HS-5 (cell line): ENCODE measurements at places on chromosomes 3 and 15.

DNA sequence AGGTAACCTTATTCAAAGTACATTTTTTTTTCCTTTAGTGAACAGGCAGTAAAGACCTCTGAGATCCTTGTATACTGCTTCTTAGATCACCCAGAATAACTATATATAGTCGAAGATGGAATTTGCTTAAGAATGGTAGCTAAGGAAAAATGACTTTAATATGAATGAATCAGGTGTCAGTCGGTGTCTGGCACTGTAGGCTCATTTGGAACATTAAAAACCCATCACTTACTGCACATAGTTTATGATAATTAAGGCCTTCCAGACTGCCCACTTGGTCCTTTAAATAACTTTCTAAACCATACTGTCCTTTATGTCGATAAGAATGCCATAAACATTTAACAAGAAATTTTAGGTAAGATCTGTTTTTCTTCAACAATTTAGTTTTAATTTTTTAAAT is 981.8 kb downstream of the ROBO2 start:
- no peak for DNase-seq

DNA sequence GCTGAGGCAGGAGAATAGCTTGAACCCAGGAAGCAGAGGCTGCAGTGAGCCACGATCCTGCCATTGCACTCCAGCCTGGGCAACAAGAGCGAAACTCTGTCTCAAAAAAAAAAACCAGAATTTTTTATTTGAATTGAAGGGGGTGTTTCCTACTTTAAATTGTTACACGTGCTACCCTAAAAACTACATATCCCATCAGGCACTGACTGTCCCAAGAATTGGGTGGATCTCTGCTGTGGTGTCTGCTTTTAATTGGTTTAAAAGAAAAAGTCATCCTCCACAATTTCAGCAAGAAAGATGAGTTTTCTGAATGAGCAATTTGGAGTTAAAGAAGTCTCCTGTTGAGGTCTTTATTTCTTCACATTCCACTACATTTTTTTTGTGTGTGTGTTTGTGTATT is 2.1 kb downstream of the PDIA3 start:
- DNase-seq, result peak; percentile 9

DNA sequence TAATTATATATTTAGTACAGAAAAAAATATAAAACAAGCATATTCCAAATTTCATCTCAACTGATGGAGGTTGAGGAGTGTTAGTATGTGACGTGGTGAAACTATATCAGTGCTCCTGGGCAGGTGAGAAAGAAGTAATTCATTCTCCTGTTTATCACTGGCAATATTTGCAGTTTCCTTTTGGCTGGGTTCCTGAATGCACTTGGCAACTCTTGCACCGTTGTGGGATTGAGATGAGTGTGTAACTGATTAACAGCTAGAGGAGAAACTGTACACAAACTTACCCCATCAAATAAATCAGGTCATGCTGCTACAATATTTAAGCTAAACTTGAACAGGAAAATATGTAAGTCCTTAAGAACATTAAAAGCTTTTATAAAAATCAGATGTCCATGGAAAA is 2.1 kb upstream of the ATP13A4 start:
- no peak for DNase-seq

DNA sequence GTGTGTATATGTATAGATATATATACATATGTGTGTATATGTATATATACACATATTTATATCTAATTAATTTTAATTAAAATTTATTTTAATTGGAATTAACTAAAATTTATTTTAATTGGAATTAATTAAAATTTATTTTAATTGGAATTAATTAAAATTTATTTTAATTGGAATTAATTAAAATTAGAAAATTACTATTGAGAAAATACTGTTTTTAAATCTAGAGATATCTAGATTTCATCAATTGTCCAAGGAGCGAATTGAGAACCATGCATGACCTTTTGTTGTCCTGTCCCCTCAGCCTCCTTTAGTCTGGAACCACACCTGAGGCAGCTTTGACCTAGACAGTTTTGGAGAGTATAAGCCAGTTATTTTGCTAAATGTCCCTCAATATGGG is 1.8 kb downstream of the MOBP start:
- no peak for DNase-seq

DNA sequence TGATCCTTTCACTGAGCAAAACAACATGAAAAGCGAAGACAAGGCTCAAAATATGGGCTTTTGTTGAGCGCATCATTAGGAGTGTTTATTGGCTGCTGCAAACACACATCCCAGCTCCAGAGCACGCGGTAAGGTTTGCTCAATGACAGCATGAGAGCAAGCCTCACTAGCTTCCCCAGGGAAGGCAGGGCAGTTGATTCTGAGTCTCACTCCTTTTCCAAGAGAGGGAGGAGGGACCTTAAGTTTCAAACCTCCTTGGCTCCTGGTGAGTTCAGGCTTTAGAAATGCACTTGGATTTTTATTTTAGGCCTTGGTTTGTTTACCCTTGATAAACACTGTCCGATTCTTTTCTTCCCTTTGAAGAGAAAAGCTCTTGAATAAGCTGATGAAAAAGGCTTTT is 69.1 kb upstream of the CACNA2D3 start:
- DNase-seq, result no peak

GRCh38 chr3:61912158-61912557 is 350.8 kb downstream of the PTPRG start:
- no peak for DNase-seq

DNA sequence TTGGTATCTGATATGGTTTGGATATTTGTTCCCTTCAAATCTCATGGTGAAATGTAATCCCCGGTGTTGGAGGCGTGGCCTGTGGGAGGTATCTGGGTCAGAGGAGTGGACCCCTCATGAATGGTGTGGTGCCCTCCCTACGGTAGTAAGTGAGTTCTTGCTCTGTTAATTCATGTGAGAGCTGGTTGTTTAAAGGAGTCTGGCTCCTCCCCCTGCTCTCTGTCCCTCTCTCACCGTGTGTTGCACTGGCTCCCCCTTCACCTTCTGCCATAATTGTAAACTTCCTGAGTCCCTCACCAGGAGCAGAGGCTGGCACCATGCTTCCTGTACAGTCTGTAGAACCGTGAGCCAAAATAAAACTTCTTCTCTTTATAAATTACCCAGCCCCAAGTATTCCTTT is 246.9 kb upstream of the AGTR1 start:
- no peak for DNase-seq

DNA sequence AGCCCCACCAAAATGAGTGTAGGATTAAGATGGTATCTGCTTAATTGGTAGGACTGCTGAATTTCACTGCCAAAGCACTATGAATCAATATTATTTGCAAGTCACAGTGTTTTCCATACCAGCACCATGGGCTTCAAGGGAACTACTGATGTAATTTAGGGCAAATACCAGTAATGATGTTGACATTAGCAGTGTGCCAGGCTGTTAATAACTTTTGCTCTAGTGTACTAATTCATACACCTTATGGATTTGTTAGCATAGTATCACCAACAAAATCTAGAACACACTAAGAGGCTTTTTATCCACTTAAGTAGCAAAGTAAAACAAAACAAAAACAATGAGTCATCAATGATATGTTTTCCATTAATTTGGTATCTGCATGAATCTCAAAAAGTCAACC is 888.2 kb downstream of the CADM2 start:
- DNase-seq, result no peak

GRCh38 chr3:59558906-59559720 is 509.3 kb upstream of the CFAP20DC start:
- no peak for DNase-seq

- no peak for DNase-seq
Observed at GRCh38 chr3:197017003-197017402, 12.6 kb downstream of the MELTF start.

GRCh38 chr3:139299261-139300132 is 44.3 kb upstream of the MRPS22 start:
- peak; percentile 57 for DNase-seq

DNA sequence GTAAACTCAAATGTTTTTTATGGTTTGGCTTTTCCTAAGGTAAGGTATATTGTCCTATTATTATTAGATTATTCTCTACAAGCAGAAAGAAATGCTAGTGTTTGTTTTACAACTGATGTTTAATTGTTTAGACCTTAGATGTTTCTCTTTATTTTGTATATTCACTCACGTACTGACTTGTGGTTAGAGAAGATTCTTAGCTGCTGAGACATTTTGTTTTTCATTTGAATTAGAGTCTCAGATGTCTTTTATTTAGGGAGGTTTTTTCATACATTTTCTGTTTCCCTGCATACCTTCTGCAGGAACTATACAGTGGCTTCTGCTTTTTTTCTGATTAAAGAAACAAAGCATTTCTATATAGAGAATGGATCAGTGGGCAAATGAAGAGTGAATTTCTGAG is 110.9 kb downstream of the MYRIP start:
- no peak for DNase-seq

DNA sequence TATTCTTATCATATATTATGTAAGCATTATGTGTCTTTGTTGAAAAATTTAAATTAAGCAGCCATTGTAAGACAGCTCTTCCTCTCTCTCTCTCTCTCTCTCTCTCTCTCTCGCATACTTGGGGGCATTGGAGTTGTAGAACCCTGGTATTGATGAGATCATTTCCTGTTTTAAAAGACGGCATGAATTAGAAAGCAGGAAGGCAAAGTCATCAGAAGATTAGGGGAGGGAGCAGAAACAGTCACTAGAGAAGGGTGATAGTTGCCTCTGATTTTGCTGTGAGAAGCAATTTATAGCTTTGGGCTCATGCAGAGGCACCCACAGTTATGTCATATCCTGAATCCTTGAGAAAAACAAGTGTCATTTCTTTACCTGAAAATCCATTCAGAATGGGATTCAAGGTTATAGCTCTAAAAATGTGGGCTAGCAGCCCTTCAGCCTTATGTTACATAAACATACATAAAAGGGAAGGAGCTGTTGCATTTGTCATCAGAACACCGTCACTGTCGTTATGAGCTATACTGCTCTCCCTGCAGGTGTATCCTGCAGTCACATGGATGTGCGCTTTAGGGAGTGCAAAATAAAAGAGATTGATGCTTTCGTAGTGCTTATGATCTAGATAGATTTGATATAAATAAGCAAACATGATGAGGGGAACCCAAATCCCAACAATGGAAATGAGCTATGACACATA is 213.8 kb downstream of the NR1D2 start:
- no peak for DNase-seq

GRCh38 chr15:29377161-29377560 is 107.5 kb upstream of the NSMCE3 start:
- no peak for DNase-seq

DNA sequence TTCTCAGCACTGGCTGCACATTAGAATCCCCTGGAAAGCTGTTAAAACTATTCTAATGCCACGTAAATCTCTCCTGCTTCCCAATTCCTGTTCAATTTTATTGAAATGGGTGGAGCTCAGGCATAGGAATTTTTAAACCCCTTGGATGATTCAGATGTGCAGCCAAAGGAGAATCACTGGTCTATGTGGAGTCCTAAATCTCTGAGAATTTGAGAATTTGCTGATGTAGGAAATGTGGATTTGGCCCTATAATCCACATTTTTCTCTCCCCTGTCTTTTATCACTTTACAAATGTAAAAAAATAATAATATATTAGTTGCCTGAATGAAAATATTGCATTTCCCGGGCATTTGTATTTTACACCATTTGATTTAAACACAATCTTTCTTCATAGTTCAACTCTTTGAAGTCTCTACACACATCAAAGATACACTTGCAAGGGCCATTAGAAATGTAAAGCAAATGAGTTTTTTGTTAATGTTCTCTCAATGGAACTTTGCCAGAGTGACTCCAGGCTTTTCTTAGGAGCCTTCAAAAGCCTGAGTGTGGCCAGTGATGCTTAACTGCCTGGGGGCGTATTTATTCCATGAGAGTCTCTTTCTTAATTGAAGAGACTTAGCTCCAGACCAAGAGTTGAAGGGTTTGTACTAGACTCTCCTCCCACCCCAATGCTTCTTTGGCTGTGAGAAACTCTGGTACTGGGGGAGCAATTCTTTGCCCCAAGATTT is 48.8 kb upstream of the PTX3 start:
- no peak for DNase-seq

DNA sequence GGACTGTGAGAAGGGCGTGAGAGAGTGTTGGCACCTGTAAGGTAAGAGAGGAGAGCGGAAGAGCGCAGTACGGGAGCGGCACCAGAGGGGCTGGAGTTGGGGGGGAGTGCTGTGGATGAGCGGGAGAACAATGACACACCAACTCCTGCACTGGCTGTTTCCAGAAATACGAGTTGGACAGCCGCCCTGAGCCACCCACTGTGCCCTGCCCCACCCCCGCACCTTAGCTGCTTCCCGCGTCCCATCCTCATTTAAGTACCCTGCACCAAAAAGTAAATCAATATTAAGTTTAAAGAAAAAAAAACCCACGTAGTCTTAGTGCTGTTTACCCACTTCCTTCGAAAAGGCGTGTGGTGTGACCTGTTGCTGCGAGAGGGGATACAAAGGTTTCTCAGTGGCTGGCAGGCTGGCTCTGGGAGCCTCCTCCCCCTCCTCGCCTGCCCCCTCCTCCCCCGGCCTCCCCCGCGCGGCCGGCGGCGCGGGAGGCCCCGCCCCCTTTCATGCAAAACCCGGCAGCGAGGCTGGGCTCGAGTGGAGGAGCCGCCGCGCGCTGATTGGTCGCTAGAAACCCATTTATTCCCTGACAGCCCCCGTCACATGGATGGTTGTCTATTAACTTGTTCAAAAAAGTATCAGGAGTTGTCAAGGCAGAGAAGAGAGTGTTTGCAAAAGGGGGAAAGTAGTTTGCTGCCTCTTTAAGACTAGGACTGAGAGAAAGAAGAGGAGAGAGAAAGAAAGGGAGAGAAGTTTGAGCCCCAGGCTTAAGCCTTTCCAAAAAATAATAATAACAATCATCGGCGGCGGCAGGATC is at the start of gene SOX2:
Gene SOX2, plus strand, starts transcription at position 601 of the 811 bp plus-strand sequence. CDS start 436 bp downstream, outside the sequence.
- no peak for DNase-seq

GRCh38 chr3:171986176-171986575 is 53.2 kb upstream of the FNDC3B start:
- DNase-seq, result no peak

DNA sequence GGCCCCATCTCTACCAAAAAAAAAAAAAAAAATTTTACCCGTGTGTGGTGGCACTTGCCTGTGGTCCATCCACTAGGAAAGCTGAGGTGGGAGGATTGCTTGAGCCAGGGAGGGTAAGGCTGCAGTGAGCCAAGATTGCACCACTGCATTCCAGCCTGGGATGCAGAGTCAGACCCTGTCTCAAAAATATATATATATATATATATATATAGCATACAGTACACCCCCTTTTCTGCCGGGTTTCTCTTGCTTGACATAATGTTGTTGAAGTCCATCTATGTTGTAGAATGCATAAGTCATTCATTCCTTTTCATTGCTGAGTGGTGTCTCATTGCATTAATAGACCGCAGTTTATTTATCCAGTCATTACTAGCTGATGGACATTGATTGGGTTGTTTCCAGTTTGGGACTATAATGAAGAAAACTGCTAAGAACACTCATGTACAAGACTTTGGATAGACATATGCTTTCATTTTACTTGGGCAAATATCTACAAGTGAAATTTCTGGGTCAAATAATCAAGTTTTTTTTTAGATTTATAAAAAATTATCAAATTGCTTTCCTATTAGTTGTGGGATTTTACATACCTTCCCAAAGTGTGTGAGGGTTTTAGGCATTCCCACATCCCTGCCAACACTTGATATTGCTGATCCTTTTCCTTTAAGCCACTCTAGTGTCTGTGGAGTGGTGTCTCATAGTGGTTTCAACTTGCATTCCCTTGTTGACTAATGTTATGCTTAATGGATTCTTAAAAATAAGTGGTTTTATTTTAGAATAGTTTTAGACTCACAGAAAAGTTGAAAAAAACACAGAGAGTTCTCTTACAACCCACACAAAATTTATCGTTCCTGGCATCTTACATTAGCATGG is 2.1 kb upstream of the PRR20G start:
- no peak for DNase-seq

- no peak for DNase-seq
Observed at GRCh38 chr3:149646181-149646766, 11.6 kb downstream of the WWTR1 start.
